Epithelial cell of proximal tubule (primary cell): ENCODE measurements at places on chromosomes 12 and 14. TPM values are rescaled to one million over a fixed set of nuclear protein-coding genes. Genes with fewer than 3 reads are reported as not detected.

- DNase-seq: no peak
These were observed 31.9 kb downstream of the RDH12 start for GRCh38 chr14:67733616-67734015.

The KRT83 gene
- total RNA-seq: not detected in 2 replicates

DNA sequence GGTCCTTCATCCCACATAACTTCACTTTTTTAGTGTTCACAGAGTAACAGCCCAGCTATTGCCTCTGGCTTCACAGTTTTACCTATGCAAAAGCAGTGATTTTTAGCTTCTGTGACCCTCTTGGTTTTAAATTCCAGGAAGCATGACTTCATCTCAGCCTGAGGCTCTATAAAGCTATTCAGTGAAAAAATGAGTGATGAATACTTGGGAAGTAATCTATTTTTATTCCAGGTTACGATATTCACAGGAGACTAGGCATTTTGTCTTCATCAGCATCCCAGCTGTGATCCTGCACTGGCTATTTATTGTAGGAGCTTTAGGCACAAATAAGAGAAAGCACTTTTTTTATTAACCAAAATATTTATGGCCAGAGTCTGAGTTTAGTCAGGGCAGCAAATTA, 164.8 kb downstream of the SNAPC1 start:
- peak; percentile 46 for DNase-seq

The RPL10L gene
- total RNA-seq: not detected in 2 replicates

GRCh38 chr12:129193263-129193871, 340.1 kb downstream of the GLT1D1 start:
- DNase-seq: no peak

The IQSEC3 gene
- 0.22 and 1.3 TPM in 2 replicates for total RNA-seq

- DNase-seq: no peak
These were observed 77.2 kb downstream of the RFLNA start for GRCh38 chr12:124371970-124372555.

DNA sequence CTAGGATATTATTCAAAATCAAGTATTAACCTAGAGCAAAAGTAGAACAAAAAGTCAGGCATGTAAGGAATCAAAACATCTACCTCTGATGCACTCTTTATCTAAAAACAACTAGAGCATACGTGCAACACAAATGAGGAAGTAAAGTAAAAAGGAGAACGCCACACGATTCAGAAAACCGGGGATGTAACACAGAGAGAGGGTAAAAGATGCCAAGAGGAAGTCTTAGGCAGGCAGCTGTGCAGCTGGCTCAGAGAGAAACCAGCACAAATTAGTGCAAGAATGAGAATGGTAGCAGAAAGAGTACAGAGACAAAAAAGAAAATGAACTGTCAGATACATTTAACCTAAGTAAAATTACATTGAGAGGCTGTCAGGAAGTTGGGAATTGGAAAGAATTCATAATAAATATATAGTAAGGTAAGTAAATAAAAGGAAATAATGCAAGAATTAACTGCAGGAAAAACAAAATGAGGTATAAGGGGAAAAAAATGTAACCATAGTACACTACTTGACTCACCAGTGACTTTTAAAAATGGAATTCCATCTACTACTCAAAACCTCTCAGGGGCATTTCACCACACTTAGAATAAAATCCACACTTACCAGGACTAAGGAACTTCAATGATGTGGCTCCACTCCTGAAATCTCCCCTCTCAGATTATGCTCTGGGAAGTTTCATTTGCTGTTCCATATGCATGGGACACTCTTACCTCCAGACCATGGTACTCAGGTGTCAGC, 17.1 kb downstream of the BCAT1 start:
- DNase-seq: no peak

The TMX1 gene
- 31.4 and 60.7 TPM in 2 replicates for total RNA-seq

The ZFYVE21 gene
- total RNA-seq: 74.1 and 110 TPM in 2 replicates

DNA sequence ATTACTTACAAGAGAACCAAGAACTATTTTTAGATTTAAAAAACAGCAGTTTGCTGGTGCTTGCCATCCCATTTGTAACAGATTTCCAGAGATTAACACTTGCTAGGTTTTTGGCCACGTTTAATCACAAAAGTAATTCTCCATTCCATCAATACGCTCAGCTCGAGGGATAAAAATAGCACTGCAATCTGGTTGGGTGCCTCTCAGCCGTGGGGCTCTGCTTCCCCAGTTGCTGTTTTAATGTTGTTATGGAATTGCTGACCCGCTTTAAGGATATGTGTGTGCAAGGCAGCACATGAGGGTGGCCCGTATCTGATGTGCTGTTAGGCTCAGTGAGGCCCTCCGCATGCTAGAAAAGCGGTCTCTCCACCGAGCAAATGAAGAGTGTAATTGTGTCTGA, 222.2 kb upstream of the TMEM260 start:
- DNase-seq: no peak

The KIF5A gene
- 0.46 and 0.51 TPM in 2 replicates for total RNA-seq

GRCh38 chr14:50398189-50398580, 1.5 kb upstream of the CDKL1 start:
- no peak for DNase-seq

The NTN4 gene
- 110 and 120 TPM in 2 replicates for total RNA-seq

The MYL2 gene
- total RNA-seq: not detected in 2 replicates

DNA sequence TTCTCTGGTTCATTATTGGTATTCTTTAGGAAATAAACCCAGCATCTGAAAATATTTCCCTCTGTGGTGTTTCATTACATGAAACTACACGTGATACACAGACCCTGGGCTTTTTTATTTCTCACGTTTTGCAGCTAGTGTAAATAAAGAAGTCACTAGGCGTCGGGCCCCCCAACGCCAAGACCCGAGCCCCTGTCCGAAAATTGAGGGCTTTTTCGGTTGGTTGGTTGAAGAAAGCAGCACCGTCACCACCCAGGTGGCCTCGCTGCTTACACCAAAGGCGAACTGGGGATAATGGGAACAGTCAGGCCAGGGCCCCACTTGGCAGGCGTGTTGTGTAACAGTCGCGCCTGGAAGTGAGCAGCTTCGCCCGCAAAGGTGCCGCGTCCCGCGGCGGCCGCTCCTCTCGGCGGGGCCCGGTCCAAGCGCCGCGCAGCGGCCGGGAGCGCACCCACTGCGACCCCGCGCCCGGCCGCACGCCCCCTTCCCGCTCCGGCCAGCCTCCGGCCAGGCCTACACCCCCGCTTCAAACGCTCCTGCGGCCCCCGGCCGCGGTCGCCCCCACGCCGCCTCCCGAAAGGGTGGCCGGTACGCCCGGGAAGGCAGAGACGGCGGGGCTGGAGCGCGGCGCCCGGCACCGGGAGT, 1.2 kb downstream of the DUSP16 start:
- DNase-seq: no peak

GRCh38 chr14:71754422-71755095, 177.7 kb upstream of the RGS6 start:
- DNase-seq: no peak

DNA sequence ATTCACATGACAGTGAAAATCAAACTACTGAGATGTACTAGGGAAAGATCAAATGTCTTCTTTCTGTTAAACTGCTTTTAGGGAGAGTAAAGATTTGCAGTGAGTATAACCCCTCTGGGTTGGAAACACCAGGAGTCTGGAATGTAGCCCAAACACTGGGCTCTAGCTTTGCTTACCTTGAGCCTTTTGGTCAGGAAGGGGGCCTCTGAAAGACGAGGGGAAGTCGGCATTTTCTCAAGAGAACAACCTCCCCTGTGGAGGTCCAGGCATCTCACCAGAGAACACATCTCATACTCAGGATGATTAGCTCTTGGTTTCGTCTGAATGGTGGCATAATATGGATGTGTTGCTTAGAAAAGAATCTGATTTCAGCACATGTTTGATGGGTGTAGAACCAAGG, 169.0 kb downstream of the ZFP36L1 start:
- no peak for DNase-seq

- DNase-seq: no peak
These were observed 192.1 kb downstream of the SNAPC1 start for GRCh38 chr14:61954306-61954705.

DNA sequence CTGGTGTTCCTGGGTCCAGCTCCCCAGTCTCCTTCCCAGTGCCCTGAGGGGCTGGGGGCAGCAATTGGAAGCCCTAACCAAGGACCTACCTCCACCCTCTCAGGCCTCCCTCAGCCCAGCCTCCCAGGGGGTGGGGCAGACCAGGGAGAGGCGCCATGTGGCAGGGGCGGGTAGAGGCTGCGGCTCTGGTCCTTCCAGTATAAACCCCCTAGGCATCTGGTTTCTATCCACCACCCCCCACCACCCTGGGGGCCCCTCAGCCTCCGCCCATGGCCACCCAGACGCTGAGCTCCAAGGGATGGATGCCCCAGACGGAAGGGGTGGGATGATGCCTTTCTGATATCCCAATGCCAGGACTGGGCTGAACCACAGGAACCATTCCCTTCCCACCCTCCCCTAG, 2.8 kb upstream of the SP7 start:
- no peak for DNase-seq

- DNase-seq: peak; percentile 3
These were observed 17.0 kb downstream of the OR8S1 start for GRCh38 chr12:48542300-48542928.

GRCh38 chr12:11689591-11690186, 40.2 kb downstream of the ETV6 start:
- DNase-seq: no peak

The HNRNPC gene
- total RNA-seq: 755 and 938 TPM in 2 replicates

The LRRC9 gene
- total RNA-seq: 0.23 TPM in 1 of 2 replicates, not detected in the other

The GOLGA5 gene
- total RNA-seq: 23.4 and 25.0 TPM in 2 replicates

DNA sequence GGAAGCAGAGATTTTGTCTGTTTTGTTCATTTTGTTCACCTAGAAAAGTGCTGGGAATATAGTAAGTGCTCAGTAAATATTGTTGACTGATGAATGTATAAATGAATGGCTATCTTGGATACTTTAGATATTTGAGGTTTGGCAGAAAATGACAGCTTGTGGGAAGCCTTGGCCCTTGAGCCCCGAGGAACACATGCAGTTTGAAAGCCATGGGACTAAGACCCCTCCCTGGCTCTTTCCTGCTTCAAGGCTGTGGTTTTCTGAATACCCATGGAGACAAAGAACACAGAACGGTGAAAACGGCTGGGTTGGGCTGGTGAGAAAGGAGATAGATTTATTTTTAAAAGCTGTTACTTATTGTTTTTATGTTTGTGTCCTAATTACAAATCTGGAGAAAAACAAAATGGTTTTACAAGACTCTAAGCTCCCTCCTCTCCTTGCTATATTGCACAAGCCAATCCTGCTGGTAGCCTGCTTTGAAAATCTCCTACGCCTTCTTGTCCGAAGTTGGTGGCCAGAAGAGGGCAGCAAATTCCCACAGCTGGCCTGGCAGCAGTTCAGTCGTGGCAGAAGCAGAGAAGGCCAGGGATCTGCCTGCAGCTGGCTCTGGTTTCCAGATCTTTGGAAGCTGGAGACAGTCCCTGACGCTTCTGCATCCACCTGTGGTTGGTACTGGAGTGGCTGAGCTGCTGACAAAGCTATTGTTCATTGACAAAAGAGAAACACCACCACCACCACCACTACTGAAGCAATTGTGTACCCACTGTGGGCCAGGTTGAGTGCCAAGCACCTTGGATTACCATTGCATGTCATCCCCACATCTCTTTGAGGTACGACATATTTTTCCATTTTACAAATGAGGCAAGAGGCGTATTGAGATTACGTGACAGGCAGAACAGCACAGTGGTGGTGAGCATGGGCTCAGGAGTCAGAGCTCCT, 5.2 kb upstream of the KRT85 start:
- peak; percentile 54 for DNase-seq

The KRT80 gene
- total RNA-seq: 18.0 and 32.1 TPM in 2 replicates

DNA sequence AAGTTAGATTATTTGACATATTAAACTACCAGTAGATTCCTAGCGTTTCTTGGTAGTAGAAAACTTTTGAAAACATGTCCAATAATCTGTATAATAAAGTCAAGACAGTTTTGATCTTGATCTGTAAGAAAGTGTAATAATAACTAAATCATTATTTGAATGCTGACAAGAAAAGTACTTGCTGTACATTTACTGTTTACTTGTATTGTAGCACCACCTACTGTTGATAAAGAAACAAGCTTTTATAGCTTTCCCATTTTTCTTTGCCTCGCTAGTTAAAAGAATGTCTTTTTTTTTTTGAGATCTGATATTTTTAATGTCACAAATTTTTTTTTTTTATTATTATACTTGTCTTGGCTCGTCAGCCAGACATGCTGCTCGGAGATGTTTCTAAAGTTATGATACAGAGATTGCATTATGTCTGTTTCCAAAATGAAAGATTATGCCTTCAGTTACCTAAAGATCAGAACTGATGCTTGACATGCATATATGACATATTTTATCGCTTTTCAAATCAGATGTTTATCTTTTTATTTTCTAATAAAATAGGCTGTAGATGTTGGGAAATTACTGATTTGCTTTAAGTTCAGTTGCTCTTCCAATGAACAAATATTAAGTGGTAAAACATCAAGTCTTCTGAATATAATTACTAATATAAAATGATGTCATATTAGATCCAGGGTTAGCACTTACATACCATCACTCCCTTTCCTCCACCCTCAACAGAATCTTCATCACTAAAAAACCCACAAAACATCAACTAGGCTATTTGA, 140.5 kb downstream of the AKAP6 start:
- peak; percentile 40 for DNase-seq

DNA sequence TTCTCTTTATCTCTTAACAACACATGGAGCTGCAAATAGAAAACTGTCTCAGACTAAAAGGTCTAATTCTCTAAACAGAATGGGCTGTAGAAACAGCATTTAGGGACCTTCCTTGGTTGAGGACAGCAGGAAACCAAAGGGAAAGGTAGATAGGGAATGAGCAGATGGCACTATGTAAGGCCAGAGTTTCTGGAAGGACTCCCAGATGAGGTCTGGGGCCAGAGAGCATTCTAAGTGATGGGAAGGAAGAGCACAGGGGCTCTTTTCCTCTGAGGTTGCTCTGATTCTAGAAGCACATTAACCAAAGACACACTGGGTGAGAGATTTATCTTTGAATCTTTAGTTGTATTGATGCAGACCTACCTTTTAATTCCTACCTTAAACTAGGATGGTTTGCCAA, 79.4 kb downstream of the TPH2 start:
- no peak for DNase-seq
